Upper lobe of right lung (tissue), 1 donor: ENCODE measurements at places on chromosomes 1 and 21. TPM values are rescaled to one million over a fixed set of nuclear protein-coding genes. Genes with fewer than 3 reads are reported as not detected.

DNA sequence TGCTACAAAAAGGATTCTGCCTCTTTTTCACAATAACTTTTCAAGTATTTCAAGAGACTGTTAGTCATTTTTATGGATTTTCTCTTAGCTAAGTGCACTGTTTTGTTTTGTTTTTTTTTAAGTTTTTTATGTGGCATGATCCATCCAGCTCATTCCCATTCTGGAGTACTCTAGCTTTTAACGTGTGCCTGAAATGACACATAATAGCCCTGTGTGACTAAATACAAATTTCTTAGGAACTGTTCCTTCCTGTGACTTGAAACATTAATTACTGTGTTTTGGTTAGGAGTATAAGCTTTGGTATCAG is 143.9 kb downstream of the HS2ST1 start:
- no peaks in the 10 kb centered on the region for H3K36me3 ChIP-seq
- H3K4me3 ChIP-seq = no peak overlapping the region
- DNase-seq = no peak
- no peak overlapping the region for H3K27ac ChIP-seq
- no peaks in the 10 kb centered on the region for H3K27me3 ChIP-seq

- no peaks in the 10 kb centered on the region for H3K36me3 ChIP-seq
- no peaks in the 10 kb centered on the region for H3K27me3 ChIP-seq
- peaks cover 53% of the 10 kb centered on the region for H3K4me1 ChIP-seq
- no peak for DNase-seq
- no peak overlapping the region for H3K27ac ChIP-seq
Measured at GRCh38 chr1:223709598-223709997, 2.7 kb upstream of the CAPN2 start.

GRCh38 chr1:74431531-74431930 is 80.9 kb downstream of the LRRC53 start:
- DNase-seq = no peak
- H3K4me3 ChIP-seq = no peak overlapping the region
- no peaks in the 10 kb centered on the region for H3K27me3 ChIP-seq
- H3K27ac ChIP-seq = no peak overlapping the region
- no peaks in the 10 kb centered on the region for H3K4me1 ChIP-seq

DNA sequence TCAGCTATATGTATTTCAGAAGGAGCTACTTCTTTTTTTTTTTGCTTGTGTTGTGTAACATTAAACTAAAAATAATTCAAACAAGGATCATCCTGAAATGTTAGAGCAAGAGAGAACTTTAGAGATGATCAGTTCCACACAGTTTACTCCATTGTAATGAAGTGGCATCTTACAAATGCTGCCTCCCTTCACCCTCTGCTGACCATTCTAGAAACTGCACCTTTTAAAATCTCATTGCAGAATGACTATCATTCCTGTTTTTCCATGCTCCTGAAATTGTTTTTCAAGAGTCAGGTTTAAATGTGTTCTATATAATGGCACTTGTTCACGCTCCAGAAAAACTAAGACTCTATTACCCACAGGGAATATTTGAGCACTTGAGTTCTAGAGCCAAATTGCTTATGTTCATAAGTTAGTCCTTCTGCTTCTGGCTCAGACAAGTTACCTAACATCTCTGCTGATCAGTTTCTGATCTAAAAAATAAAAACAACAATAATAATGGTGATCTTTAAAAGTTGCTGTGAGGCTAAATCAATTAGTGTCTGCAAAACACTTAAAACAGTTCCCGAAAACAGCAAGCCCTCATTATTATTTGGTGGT is 21.5 kb upstream of the SLC44A5 start:
- H3K4me1 ChIP-seq = no peaks in the 10 kb centered on the region
- H3K36me3 ChIP-seq = no peaks in the 10 kb centered on the region
- peaks cover 4% of the 10 kb centered on the region for H3K27me3 ChIP-seq
- no peak overlapping the region for H3K4me3 ChIP-seq
- no peak overlapping the region for H3K27ac ChIP-seq
- DNase-seq = no peak

- H3K36me3 ChIP-seq = no peaks in the 10 kb centered on the region
- peaks cover 5% of the 10 kb centered on the region for H3K4me1 ChIP-seq
- H3K27me3 ChIP-seq = no peaks in the 10 kb centered on the region
- DNase-seq = no peak
- H3K4me3 ChIP-seq = no peak overlapping the region
Measured at GRCh38 chr1:69914976-69915765, 290.2 kb downstream of the LRRC40 start.

GRCh38 chr1:117061986-117062415 is 1.9 kb downstream of the TTF2 start:
- no peak for DNase-seq
- H3K27ac ChIP-seq = no peak overlapping the region
- H3K4me3 ChIP-seq = no peak overlapping the region
- H3K27me3 ChIP-seq = no peaks in the 10 kb centered on the region
- peaks cover 4% of the 10 kb centered on the region for H3K4me1 ChIP-seq

DNA sequence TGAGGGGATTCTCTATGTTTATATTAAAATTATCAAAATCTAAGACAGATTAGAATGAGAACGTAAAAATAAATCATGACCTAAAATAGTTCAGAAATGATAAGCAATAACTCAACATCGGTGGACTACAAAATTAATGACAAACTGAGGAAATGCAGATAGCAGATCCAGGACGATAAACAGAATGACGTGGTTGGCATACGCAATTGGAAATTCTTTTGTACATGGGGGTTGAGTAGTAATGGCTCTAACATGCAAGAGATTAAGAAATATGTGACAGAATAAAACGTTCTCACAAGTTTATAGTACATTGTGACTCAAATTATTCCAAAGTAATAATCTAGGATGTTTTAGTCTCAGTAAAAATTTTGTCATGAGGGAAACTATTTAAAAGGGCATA is 575.2 kb upstream of the BRINP3 start:
- no peak for DNase-seq
- H3K4me3 ChIP-seq = no peak overlapping the region
- no peak overlapping the region for H3K27ac ChIP-seq
- H3K27me3 ChIP-seq = no peaks in the 10 kb centered on the region

DNA sequence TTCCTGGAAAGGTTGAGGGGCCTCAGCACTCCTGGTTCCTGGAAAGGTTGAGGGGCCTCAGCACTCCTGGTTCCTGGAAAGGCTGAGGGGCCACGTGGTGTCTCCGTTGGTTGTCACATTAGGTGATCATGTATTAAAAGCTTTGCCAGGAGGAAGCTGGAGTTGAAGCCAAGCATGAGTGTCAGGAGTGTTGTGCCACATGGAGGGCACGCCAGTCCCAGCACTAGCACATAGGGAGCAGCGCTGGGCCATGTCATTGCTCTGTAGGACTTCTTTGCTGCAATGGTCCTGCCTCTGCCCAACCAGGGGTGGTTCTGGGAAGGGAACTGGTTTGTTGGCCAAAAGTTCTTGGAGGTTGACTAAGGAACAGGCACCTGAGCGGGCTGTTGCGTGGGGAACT is 13.3 kb downstream of the ATP5PO start:
- no peak for DNase-seq
- no peaks in the 10 kb centered on the region for H3K4me1 ChIP-seq

DNA sequence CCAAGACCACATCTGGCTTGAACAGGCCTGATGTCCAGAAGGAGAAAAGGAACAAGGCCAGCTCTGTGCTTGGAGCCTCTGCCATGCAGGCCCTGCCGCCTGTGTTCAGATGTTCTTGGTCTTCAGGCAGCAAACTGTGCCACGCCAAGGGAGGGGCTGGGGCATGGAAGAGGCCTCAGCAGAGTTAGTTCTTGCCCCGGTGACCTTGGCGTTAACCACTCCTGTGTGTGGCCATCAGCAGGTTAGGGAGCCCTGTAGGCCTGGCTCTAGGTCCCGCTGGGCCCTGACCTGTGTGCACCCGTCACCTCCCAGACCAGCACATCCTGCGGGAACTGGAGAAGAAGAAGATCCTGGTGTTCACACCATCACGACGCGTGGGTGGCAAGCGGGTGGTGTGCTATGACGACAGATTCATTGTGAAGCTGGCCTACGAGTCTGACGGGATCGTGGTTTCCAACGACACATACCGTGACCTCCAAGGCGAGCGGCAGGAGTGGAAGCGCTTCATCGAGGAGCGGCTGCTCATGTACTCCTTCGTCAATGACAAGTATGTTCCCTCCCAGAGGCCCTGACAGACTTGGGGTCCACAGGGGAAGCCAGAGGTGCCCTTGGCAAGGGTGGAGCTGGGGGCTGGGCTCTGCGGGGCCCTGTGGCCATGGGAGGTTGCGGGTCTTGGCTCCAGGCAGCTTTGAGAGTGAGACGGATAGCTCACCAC is 7.1 kb downstream of the ZC3H12A start:
- H3K4me1 ChIP-seq = peaks cover 81% of the 10 kb centered on the region
- peaks cover 52% of the 10 kb centered on the region for H3K36me3 ChIP-seq
- H3K27me3 ChIP-seq = no peaks in the 10 kb centered on the region
- H3K27ac ChIP-seq = peak overlapping the region; percentile 91
- no peak overlapping the region for H3K4me3 ChIP-seq

DNA sequence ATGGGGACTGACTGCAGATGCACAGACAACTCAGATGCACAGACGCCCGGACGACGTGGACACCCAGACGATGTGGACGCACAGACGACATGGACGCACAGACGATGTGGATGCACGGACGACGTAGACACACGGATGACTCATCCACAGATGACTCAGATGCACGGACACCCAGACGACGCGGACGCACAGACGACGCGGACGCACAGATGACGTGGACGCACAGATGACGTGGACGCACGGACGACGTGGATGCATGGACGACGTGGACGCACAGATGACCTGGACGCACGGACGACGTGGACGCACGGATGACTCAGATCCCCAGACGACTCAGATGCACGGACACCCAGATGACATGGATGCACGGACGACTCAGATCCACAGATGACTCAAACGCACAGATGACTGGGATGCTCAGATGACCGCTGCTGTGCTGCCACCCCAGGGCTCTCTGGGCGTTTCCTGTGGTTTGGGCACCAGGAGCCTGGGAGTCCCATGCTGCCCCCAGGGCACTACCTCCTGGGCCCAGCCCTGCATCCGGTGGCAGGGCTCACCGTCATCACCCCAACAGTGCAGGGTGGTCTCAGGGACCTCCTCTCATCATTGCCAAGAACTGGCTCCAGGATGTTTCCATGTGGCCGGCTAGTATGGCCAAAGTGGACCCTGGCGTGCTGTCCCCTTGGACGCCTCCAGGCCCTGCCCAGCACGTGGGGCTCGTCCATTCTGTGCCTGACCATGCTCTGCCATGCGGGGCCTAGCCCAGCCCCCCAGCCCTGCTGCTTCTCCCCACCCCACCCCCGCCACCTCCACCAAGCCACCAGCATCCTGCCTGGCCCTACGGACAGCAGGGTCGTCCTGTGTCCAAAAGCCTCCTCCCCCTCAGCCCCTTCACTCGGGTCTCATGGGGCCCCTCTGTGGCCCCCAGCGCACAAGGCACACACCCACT is 14.0 kb downstream of the FAAP20 start:
- DNase-seq = no peak
- no peaks in the 10 kb centered on the region for H3K4me1 ChIP-seq
- peaks cover 20% of the 10 kb centered on the region for H3K36me3 ChIP-seq
- no peaks in the 10 kb centered on the region for H3K27me3 ChIP-seq
- no peak overlapping the region for H3K27ac ChIP-seq

- H3K4me1 ChIP-seq = no peaks in the 10 kb centered on the region
- H3K36me3 ChIP-seq = peaks cover 99% of the 10 kb centered on the region
- DNase-seq = no peak
- no peaks in the 10 kb centered on the region for H3K27me3 ChIP-seq
Measured at GRCh38 chr1:150961756-150962155, 12.9 kb downstream of the CERS2 start.

DNA sequence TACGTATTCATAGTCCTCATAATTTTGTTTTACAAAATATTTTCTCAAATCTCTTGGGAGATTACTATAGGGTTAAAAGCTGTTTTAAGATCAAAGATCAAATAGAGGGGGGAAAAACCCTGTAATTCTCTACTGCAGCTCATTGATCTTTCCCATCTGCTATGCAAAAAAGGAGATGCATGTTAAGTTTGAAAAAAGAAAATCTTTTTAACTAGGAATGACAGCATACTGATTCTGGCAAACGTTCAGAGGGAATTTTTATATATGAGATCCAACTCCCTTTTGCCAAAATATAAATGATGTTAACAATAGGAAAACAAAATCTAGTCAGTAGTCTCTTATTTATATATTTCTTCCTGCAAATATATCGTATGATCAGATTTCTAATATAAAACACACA is 69.1 kb downstream of the SMYD3 start:
- H3K27me3 ChIP-seq = no peaks in the 10 kb centered on the region
- H3K4me1 ChIP-seq = no peaks in the 10 kb centered on the region
- H3K4me3 ChIP-seq = no peak overlapping the region
- H3K27ac ChIP-seq = no peak overlapping the region
- no peaks in the 10 kb centered on the region for H3K36me3 ChIP-seq

DNA sequence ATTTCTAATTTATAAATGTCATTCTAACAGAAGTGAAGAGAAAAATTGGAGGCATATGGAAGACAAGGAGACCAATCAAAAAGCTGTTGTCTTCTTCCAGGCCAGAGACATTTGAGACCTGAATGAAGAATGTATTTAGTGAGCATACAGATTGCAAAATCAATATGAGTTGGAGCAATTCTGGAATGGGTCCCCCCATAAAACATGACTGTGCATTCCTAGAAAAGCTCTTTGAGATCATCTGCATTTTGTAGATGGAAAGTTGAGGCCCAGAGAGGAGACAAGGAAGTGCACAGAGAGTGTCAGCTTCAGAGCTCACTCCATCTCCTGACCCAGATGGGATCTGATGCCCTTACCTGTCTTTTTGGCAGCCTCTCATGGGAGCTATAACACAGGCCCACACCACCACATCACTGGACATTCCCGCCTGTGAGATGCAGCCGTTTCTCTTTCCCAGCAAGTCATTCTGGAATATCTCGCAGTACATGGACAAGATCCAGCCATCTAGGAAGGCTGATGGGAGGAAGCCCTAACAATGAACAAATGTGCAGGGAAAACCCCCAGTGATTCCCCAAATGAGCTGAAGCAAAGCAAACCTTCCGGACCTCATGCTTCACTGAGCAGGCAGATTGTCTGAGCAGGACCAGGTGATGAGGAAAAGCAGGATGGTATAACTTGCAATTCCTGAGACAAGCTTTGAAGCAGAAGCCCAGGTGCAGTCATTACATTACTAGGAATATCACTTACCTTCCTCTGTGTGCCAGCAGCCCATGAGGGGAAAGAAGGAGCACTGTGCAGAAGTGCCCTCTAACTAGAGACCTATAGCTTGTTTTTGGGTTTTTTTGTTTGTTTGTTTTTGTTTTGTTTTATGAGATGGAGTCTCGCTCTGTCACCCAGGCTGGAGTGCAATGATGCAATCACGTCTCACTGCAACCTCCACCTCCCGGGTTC is 445.6 kb downstream of the PLPP3 start:
- DNase-seq = no peak
- no peak overlapping the region for H3K27ac ChIP-seq
- no peaks in the 10 kb centered on the region for H3K27me3 ChIP-seq
- no peak overlapping the region for H3K4me3 ChIP-seq
- no peaks in the 10 kb centered on the region for H3K36me3 ChIP-seq

The CA14 gene
- total RNA-seq = 0.55 TPM

The GUCA2B gene
- not detected for total RNA-seq

The GJA9 gene
- not detected for total RNA-seq

The TTC22 gene
- 7.1 TPM for total RNA-seq

The DNM3 gene
- 15.4 TPM for total RNA-seq

The KPRP gene
- total RNA-seq = not detected

The TSSK3 gene
- 2.5 TPM for total RNA-seq

The FNDC5 gene
- 1.5 TPM for total RNA-seq

The DENND4B gene
- total RNA-seq = 83.7 TPM

The S100B gene
- 4.5 TPM for total RNA-seq

The OR2L5 gene
- not detected for total RNA-seq

The PAFAH2 gene
- 22.6 TPM for total RNA-seq

The F5 gene
- 1.6 TPM for total RNA-seq
